A172 (cell line): ENCODE measurements at places on chromosomes 1 and 21. TPM values are rescaled to one million over a fixed set of nuclear protein-coding genes. Genes with fewer than 3 reads are reported as not detected.

TEX38 gene
- total RNA-seq = not detected in 2 replicates

GCSAML gene
- 0.10 TPM in 1 of 2 replicates, not detected in the other for total RNA-seq

LCE1E gene
- not detected in 2 replicates for total RNA-seq

DMAP1 gene
- 8.5 and 9.8 TPM in 2 replicates for total RNA-seq

REN gene
- total RNA-seq = 0.62 TPM in 1 of 2 replicates, not detected in the other

ASTN1 gene
- 0.07 TPM in 1 of 2 replicates, not detected in the other for total RNA-seq

AMPD1 gene
- 0.60 TPM in 1 of 2 replicates, not detected in the other for total RNA-seq

S100A7 gene
- total RNA-seq = not detected in 2 replicates

DNASE2B gene
- not detected in 2 replicates for total RNA-seq

C1orf52 gene
- total RNA-seq = 13.0 and 19.7 TPM in 2 replicates

CELA3A gene
- total RNA-seq = not detected in 2 replicates

CACYBP gene
- 397 and 540 TPM in 2 replicates for total RNA-seq

- no peak for DNase-seq
These were observed 33.8 kb downstream of the SIM2 start for GRCh38 chr21:36732761-36733160.

DNA sequence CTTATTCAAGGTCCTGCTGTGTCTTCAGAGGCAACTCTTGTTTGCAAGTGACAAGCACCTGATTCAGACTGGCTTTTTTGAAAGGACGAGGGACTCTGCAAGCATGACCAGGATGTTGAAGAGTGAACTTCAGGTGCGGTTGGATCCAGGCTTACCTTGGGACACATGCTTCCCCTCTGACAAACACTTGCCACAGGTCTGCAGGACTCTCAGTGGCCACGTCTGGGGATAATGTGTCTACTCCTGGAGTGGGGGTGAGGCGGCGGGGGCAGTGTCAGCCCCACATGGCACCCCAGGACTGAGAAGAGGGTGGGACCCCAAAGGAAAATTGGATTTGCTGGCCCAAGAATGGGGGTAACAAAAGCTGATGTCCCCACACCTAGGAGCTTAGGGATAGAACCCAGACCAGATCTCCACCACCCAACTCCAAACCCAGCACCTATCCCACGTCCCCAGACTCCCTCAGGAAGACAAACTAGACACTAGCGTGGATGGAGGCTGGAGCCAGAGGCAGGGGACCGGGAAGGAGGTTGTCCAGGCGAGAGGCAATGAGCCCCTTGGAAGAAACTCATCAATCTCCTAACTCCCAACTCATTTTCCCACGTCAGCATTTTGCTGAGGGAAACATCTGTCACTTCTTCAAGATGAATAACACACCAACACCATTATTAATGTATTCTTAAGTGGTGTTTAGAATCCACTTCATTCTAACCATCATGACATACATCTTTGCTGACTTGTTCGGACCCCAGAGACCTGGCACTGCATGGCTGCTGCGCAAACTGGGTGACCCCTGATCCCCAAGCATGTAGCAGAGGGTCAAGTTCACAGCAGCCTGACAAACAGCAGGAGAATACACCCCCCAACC is 32.0 kb upstream of the LAPTM5 start:
- no peak for DNase-seq

DNA sequence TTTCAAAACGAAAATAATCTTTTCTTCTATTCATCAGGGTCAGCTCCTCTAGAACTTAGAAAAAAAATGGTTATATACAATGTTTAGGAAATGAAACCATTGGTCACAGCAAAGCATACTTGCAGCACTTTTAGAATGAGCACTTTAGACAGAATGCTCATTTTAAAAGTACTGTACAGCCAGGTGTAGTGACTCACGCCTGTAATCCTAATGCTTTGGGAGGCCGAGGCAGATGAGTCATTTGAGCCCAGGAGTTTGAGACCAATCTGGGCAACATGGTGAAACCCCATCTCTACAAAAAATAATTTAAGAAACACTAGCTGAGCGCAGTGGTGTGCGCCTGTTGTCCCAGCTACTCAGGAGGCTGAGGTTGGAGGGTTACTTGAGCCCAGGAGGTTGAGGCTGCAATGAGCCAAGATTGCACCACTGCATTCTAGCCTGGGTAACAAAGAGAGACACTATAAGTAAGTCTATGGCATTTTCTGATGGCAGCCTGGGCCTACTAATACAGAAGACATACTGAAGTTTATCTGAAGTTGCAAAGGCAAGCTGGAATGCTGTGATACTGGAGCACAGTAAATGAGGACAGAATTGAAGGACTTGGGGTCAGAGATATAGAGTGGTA is 48.9 kb upstream of the ZNF326 start:
- peak; percentile 48 for DNase-seq

GRCh38 chr1:207248544-207249198 is 72.8 kb upstream of the CD55 start:
- no peak for DNase-seq

GRCh38 chr1:54371038-54371941 is 34.9 kb downstream of the SSBP3 start:
- no peak for DNase-seq

- no peak for DNase-seq
These were observed 26.2 kb upstream of the PRKACB start for GRCh38 chr1:84117868-84118267.

- DNase-seq = no peak
These were observed 4.2 kb downstream of the ADORA3 start for GRCh38 chr1:111499026-111499785.

DNA sequence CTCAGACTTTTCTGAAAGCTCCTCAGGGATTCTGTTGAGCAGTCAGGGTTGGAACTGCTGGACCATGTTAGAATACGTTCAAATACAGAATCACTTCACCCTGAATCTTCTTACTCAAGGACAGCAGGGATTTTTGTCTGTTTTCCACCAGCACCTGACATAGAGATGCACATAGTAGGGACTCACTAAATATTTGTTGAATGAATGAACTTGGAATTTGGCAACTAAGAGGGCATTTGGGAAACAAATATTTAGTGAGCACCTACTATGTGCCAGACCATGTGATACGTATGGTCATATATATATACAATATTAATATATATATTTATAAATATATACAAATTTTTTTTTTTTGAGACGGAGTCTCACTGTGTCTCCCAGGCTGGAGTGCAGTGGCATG is 4.6 kb upstream of the FBXO42 start:
- no peak for DNase-seq

GRCh38 chr1:156704930-156705320 is 458 bp downstream of the CRABP2 start:
- DNase-seq = peak; percentile 72

GRCh38 chr1:176552999-176553398 is 90.0 kb downstream of the PAPPA2 start:
- DNase-seq = no peak

DNA sequence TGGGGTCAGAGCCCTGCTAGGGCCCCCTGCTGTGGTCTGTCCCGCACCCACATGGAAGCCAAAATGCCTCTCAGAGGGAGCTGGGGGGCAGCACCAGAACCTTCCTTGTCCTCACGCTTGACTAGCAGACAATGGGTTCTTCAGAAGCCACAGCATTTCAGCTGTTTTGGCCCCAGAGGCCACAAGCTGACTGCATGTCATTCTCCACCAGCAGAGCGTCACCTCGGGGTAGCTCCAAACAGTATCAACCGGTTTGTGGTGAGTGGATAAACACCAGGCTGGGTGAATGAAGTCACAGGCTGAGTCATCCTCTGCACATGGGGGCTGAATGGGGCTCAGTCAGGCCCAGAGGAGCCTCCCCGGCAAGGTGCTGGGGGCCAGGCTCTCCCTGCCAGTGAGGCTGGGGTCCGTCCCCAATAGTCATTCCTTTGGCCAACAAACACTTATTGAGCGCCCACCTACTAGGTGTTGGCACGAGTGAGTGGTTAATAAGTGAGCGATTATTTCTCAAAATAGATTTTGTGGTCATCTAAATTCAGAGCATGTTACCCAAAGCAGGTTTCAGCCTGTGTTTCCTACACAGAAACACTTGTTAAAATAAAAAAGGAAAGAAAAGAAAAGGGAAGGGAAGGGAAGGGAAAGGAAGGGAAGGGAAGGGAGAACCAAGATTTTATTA is 9.1 kb downstream of the OLIG1 start:
- DNase-seq = peak; percentile 93

DNA sequence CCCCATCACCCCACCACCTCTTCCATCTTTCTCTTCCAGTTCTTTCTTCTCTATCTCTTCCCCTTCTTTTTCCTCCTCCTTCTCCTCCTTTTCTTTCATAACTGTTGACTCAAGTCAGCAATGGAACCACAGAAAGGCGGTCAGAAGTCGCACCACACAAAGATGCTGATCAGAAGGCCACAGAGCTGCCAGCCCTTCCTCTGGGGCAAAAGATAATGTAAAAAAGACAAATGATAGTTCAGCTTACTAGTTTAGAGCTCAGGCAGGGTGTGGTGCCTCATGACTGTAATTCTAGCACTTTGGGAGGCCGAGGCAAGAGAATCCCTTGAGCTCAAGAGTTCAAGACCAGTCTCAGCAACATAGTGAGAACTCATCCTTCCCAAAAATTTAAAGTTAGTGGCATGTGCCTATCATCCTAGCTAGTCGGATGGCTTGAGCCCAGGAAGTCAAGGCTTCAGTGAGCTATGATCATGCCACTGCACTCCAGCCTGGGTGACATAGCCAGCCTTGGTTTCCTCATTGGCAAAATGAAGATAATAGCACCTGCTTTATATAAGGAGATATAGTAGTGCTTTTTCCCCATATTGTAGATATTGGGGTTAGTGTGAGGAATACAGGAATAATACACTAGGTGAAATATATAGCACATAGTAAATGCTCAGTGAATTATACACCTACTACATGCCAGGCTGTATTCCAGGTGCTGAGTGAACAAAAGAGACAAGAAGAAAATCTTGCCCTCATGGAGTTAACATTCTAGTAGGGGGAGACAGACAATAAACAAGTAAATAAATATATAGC is 12.5 kb upstream of the IGSF3 start:
- no peak for DNase-seq

DNA sequence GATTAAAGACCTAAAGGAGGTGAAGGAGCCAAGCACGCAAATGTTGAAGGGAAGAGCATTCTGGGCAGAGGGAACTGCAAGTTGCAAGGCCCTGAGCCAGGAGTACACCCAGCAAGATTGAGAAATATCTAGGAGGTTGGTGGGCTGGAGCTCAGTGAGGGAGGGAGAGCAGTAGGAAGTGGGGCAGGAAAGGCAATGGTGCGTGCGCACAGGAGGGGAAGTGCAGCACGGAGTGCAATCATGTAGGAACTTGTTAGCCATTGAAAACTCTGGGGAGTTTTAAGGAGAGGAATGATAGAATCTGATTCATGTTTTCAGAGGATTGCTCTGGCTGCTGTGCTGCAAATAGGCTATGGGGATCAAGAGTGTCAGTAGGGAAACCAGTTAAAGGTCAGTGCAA is 13.2 kb upstream of the IGSF3 start:
- no peak for DNase-seq

DNA sequence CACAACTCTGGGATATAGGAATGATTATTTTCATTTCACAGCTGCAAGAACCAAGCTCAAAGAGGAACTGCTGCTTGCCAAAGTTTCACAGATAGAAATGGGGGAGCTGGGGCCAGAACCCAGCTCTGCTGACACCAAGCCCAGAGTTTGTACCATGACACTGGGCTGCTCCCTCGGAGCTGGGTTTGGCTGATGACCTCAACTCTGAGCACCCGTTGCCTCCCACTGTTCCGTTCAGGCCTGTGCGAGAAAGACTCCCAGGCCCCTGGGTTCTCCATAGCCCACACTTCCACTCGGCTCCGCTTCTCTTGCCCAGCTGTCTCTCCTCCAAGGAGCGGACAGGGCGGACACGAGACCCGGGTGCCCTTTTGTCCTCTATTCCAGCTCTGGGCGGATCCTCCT is 55.2 kb downstream of the NGF start:
- DNase-seq = no peak

DNA sequence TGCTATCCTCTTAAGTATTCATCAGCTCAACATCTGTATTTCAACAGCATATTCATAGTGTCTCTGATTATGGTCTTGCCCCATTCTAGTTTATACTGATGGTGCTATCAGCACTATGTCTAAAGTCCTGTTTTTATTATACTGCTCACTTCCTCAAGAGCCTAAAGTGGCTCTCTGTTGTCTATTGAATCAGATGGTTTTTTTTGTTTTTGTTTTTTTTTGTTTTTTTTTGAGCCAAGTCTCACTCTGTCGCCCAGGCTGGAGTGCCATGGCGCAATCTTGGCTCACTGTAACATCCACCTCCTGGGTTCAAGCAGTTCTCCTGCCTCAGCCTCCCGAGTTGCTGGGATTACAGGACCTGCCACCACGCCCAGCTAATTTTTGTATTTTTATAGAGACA is 6.1 kb downstream of the STX12 start:
- no peak for DNase-seq
